Spinal cord (tissue), 10 donors: ENCODE measurements at places on chromosomes 5 and 9. TPM values are rescaled to one million over a fixed set of nuclear protein-coding genes. Genes with fewer than 3 reads are reported as not detected.

The SLC34A1 gene
- total RNA-seq = not detected

The TSSK1B gene
- 0.10 TPM for total RNA-seq

The ZNF782 gene
- total RNA-seq = 13.3 TPM

The SPINK6 gene
- total RNA-seq = not detected

The ZNF883 gene
- 14.9 TPM for total RNA-seq

The ZBTB6 gene
- total RNA-seq = 10.6 TPM

The SCGB3A2 gene
- total RNA-seq = not detected

The GABRA6 gene
- total RNA-seq = 0.06 TPM

The SLCO4C1 gene
- 1.7 TPM for total RNA-seq
